ENCODE measurements at places on chromosomes 6 and 20.

DNA sequence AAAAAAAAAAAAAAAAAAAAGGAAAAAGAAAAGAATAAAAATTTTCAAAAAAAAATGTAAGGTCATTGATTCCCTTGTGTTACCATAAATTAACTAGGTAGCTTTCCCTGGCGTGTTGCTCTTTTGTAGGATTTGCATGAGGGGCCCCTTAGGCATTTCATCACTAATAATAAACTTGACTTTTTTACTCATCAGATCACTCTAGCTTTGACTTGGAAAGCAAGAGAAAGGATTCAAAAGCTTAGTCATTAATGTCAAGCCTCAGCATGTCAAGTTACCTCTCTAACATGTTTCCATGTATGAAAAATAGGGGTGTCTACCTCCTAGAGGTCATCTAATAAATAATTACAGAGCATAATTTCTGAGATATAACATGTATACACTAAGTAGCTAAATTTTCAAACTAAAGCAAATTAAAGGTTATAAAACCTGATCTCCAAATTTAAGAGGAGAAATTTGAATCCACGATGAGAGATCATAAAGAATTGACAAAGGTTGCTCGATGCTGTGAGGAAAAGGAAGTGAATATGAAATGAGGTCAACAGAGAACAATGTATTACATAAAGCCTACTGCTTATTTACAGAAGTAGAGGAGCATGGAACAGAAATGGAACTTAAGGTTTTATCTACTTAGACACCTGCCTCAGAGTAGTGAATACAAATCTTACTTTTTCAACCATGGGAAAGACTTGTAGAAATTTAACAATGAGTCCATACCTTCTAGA, 86.8 kb downstream of the ARHGAP18 start:
- peak; percentile 41 for DNase-seq

DNA sequence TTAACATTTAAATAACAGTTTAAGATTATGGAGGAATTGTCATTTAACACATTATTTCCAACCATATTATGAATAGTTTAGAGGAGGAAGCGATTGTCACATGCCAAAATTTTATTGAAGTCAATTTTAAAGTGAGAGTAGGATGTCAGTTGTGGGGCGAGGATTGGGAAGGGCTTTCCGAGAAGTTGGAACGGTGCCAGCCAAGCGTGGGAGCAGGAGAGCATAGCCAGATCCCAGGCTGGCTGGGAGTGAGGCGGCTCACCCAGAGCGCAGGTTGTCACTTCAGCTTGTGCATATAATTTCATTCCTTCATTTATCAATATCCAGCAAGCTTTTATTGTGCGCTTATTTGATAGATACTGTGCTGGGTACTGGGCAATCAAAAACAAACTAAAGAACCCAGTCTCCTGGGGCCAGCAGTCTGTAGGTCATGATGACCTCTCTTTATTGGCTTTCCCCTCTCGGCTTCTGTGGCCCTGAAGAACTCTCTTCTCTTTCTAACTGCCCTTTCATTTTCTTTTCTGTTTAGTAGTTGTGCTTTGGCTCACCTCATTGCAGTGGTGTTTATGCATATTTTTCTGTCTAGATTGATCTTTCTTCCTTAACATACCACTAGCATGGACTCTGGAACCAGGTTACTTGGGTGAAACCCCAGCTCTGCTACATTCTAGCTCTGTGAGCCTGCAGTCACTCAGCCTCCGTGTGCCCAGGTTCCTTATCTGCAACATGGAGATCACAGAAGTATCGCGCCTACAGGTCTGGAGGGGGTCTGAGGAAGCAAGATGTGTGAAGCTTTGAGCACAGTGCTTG, 6.4 kb downstream of the CEP43 start:
- DNase-seq, result no peak

DNA sequence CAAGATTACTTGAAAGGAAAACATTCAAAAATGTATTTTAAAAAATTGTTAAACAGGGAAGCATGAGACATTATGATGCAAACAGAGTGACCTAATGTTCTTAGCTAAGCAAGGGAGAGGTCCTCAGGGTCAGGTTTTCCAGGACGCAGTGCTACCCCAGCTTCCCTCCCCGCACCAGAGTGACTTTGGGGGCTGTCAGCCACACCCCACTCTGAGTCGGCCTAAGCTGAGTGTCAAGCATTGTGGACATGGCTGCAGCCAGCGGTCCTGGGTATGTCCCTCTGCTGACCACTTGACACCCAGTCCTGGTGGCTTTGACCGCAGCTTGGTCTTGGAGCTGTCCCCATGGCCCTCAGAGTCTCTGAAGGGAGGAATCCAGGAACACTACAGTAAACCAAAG, 54.9 kb upstream of the CD93 start:
- DNase-seq, result no peak

DNA sequence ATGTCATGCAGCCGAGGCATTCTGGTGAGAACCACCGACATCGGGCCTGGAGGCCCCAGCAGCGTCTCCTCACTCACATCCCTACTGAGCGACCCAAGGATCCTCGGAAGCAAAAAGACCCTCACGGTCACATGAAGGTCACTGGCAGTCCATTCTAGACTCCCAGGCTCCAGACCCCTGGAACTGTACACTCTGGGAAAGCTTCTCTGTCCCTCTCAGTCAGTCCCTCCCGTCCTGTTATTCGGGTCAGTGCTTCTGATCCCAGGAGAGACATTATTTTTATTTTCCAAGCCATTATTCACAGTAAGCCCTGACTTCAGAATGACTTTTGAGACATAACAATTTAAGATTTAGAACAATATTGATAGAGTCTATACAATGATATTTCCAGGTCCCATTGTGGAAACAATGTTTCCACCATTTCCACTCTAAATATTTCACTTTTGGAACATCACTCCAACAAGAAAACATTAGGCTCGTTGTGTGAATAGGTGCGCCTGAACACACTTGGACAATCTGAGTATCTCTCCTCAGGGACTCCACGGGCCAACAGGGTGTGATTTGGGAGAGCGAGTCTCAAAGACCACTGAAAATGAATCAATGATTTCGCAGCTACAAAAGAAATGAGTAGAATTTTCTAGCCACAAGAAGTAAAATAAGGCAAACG, 199.7 kb downstream of the SOD2 start:
- DNase-seq, result no peak

DNA sequence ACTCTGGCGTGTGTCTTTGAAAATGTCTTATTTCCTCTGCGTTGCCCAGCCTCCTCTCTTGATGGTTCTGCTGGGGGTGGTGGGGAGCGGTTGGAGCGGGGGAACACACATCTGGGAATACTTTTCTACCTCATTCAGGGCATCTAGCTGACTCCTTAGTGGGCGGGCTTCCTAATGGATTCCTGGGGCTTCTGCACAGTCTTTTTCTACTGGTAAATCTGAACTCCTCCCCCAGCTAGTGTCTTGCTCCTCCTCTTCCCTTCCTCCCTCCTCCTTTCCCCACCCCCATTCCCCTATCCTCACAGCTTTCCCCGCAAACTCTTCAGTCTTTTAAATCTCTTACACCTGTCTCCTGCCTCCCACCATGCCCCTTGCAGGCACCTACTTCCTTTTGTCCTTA, 74.4 kb downstream of the PRL start:
- no peak for DNase-seq

GRCh38 chr20:9884666-9885065, 45.8 kb upstream of the PAK5 start:
- no peak for DNase-seq

DNA sequence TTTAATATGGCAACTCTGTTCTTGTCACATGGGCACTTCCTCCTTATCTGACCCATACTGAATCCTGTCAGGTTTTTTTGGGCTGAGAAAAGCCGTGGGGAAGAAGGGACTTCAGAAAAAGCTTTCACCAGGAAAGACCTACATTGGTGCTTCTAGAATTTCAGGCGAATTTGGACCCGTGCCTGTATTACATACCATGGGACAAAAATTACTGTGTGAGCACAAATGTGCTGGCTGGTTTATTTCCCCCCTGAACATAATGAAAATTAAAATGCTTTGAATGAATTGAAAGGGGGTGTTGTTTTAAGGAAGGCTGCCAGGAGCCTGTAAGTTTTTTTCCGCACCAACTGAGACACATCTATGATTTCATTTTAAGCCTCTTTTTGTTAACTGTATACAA, 29.6 kb downstream of the CAP2 start:
- no peak for DNase-seq

DNA sequence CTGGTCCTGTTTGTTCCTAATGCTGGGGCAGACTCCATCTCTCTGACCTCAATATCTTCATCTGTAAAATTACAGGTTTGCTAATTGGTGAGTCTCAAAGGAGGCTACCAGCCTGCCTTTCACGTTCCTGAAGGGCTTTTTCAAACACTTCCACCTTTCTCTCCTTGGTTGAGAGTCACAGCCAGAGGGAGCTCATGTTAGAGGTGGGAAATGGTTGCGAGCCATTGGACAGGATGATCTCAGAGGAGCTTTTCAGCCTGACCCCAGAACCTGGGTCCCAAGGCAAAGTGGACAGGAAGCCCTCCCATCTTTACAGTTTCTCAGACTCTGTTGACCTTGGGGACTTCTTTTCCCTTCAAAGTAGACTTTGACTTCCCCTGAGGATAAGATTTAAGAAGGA, 37.6 kb downstream of the NDUFAF5 start:
- no peak for DNase-seq

DNA sequence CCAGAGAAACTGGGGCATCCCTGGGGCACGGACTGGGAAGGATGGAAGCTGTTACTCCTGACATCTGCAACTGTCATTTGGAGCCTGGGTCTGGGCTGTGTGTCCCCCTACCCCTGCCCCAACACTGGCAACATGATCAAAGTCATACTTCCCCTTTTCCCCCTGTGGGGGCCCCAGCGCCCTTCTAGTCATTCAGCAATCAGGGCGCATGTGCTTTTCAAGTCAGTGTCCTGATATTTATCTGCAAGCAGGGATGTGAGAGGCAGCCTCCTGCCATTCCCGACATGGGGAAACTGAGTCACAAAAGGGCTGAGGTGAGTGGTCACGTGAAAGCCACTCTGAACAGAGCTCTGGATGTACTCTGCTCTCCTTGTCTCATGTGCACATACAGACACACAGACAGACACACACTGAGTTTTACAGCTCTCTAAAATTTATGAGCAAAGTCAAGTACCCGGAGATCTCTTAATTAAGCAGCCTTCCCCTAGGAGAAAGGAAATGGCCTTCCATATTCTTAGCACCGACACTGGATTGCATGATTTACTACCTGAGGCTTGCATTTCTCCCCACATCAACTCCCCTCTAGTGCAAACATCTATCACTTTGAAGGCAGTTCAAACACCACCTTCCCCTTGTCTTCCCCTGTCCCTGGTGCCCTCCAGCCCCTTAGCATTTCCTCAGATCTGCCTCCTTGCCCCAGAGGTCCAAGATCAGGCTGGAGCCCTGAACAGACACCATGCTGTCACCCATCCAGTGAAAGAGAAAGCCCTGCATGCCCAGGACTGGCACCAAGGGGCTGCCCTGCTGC, 170.7 kb downstream of the CDC5L start:
- no peak for DNase-seq

DNA sequence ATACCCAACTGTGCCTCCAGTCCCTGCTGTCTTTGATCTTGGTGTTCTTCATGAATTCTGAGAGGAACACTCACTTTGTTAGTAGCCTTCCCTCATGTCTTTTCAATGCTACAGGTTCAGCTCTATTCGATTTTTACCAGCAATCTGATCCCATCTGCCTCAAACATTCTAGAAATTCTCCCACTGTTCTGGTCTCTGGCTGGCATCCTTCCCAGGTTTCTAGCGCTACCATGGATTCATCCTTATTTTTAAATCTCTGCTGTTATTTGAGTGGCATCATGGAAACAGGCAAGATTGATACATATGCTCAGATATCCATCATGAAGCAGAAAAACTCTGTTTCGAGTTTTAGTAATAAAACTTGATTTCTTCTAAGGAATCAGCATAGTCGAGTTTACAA, 94.8 kb downstream of the GRM1 start:
- DNase-seq, result no peak

DNA sequence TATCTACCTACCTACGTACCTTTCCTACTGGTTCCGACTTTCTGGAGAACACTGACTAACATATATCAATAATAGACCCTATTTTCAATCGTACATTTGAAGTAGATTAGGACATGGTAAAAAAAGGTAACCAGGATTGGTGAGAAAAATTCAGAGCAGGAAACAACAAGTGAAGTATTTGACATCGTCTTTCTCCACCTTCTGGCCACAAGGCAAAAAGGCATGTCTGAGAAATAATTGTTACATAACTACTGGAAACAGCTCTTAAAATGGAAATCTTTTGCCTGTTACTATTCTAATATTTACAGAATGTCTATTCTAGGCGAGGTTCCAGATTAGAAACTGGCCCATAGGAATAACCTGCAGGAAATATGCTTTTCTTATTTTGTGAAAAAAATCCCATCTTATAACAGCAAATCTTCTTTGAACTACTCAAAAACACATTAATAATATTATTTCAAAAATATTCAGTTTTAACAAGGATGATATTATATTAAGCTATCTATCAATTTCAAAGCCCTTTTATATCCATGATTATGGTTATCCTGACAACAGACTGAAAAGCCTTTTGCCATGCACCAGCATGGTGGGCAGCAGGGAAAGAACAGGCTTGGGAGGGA, 80.8 kb downstream of the RCAN2 start:
- DNase-seq, result peak; percentile 64

DNA sequence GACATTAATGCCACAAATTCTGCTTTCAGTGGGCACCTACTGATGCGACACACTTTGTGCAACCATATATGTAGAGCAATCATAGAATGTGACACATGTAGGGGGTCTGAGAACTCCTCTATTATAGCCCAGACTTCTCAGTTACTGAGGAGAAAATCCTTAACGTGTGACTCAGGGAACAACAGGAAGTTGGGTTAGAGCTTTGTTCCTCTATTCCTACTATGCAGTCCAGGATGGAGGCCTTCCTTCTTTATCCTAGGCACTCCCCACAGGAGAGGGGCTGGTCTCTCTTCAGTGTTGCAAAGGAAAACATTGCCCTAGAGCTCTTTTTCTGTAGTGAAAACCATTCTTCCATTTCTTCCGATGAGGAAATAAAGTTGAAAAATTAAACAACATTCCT, 39.6 kb upstream of the RCAN2 start:
- no peak for DNase-seq

DNA sequence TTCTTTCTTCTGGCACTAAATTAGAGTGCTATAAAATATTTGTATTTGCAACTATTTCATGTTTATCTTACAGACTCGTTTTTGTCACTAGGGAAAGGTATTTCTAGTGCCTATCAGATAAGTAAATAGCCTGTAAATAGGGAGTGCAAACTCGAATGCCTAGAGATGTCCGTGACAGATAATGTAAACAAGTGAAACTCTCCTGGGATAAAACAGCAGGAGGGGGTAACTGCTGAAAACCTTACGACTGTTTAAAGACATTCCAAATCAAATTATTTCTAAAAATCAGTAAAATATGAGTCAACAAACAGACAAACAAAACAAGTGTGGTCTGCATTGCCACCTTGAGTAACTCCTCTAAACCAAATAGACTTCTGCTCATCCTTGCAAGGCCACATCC, 932.1 kb downstream of the EYS start:
- no peak for DNase-seq

- DNase-seq, result no peak
Measured at GRCh38 chr6:14180609-14181008, 63.0 kb downstream of the CD83 start.

Data from DMS153 (cell line).